ENCODE measurements at places on chromosomes 2 and 18. TPM values are rescaled to one million over a fixed set of nuclear protein-coding genes. Genes with fewer than 3 reads are reported as not detected.

SPAG16 gene
- 27.1 TPM for total RNA-seq

GREB1 gene
- 1.5 TPM for total RNA-seq

RNMT gene
- total RNA-seq: 16.1 TPM

REG1B gene
- total RNA-seq: not detected

LAMA3 gene
- 10.3 TPM for total RNA-seq

GRCh38 chr2:74457549-74458131 is 598 bp upstream of the WBP1 start:
- H3K4me1 ChIP-seq: peaks cover 34% of the 10 kb centered on the region
- H3K27ac ChIP-seq: peak overlapping the region; percentile 90
- peak overlapping the region; percentile 56 for H3K4me3 ChIP-seq
- DNase-seq: peak; percentile 79
- peaks cover 5% of the 10 kb centered on the region for H3K36me3 ChIP-seq

DNA sequence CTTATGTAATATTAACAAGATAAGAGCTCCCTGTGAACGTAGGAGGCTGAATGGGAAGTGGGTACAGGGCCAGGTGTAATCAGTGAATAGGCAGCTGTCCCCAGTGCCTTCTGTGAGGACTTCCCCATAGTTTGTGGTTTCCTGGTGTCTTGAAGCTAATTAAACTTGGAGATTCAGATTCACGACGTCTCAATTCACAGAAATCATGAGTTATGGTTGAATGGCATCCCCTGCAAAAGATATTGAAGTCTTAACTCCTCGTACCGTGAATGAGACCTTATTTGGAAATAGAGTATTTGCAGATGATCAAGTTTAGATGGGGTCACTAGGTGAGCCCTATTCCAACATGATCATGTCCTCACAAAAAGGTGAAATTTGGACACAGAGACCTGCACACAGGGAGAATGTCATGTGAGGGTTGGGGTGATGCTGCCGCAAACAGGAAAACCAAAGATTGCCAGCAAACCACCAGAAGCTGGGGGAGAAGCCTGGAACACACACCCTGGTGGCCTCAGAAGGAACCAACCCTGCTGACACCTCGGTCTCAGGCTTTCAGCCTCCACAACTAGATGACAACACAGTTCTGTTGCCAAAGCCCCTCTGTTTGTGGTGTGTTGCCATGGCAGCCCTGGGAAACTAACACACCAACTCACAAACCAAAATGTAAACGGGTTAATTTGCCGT is 13.2 kb downstream of the ARL4C start:
- no peaks in the 10 kb centered on the region for H3K27me3 ChIP-seq
- no peak overlapping the region for H3K27ac ChIP-seq
- no peak overlapping the region for H3K4me3 ChIP-seq
- peak; percentile 62 for DNase-seq
- no peaks in the 10 kb centered on the region for H3K36me3 ChIP-seq
- H3K4me1 ChIP-seq: no peaks in the 10 kb centered on the region

DNA sequence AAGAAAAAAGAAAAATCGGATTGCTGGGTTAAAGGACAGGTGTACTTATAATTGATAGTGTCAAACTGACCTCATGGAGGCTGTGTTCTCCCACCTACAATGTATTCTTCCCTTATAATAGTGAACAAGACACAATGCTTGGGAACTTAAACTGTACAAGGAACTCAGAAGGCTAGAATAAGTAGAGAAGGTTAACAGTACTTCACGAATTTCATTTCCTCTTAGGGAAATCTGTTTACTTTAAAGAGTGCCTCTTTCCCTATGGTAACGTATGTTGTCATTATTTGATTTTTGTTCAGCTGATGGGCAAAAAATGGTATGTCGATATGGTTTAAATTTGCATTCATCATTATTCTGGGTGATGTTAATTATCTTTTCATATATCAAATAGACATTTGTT is 9.2 kb upstream of the HK2 start:
- no peak overlapping the region for H3K4me3 ChIP-seq
- H3K27ac ChIP-seq: no peak overlapping the region
- no peaks in the 10 kb centered on the region for H3K4me1 ChIP-seq
- no peaks in the 10 kb centered on the region for H3K36me3 ChIP-seq
- no peaks in the 10 kb centered on the region for H3K27me3 ChIP-seq

GRCh38 chr18:68461481-68462018 is 253.4 kb downstream of the TMX3 start:
- H3K4me1 ChIP-seq: no peaks in the 10 kb centered on the region
- no peak for DNase-seq

GRCh38 chr2:11533278-11534070 is at the start of gene GREB1:
Gene GREB1, plus strand, starts transcription at chr2:11534045. Its CDS starts 22,570 bp downstream, at chr2:11556615.
- no peaks in the 10 kb centered on the region for H3K4me1 ChIP-seq
- no peak within 1 kb of the TSS for H3K4me3 ChIP-seq
- no peaks in the 10 kb centered on the region for H3K27me3 ChIP-seq

DNA sequence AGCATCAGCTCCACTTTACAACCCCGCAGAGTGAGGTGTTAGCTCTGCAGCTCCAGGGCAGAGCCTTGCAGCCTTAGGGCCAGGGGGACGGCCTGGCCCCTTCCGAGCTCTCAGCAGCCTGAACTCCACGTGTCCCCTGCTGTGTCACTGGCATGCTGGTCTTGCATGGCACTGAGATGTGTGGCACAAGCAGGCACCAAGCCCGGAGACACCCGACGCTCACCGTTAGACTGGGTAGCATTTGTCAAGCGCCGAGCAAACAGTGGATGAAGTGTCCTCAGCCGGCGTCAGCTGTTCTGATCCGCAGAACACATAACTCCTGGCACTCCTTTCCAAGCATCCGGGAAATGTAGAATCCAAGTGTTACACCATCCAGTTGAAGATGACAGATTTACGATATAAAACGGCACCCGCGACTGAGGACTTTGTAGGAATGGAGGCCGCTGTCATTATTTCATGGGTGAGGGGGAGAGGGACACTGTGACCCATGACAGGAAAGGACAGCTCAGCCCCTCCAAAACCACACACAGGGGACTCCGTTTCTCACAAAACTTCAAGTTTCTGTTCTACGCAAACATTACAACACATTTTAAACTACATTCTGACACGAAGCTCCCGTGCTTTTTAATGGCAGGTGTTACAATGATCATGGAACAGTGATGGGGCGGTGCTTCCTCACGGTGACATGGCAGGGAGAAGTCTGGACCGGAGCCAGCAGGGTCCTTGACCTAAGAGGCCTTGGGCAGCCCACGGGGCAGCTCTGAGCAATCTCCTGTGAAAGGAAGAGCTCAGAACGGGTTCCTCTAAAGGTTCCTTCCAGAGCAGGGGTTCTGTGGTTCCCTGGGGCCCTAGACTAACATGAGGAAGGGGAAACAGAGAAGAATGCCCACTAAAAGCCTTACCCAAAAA is 89.4 kb downstream of the HDAC4 start:
- DNase-seq: peak; percentile 93
- H3K27me3 ChIP-seq: no peaks in the 10 kb centered on the region
- no peaks in the 10 kb centered on the region for H3K36me3 ChIP-seq
- peak overlapping the region; percentile 18 for H3K4me3 ChIP-seq

Measured in sigmoid colon (tissue), 7 donors.